COR-L47 (cell line): ENCODE measurements at places on chromosomes 4 and X.

GRCh38 chr4:173288698-173289352, 45.3 kb downstream of the HMGB2 start:
- no peak for DNase-seq

- no peak for DNase-seq
Observed at GRCh38 chrX:38347136-38347535, 5.3 kb upstream of the OTC start.

GRCh38 chr4:35399912-35400311, 844.4 kb downstream of the ARAP2 start:
- no peak for DNase-seq

- no peak for DNase-seq
Observed at GRCh38 chr4:120918788-120919187, 3.7 kb downstream of the PRDM5 start.

DNA sequence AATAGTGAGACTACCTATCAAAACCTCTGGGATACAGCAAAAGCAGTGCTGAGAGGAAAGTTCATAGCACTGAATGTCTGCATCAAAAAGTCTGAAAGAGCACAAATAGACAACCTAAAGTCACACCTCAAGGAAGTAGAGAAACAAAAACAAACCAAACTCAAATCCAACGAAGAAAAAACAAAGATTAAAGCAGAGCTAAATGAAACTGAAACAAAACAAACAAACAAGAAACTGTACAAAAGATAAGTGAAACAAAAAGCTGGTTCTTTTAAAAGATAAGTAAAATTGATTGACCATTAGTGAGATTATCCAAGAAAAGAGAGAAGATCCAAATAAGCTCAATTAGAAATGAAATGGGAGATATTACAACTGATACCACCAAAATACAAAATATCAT, 378.3 kb upstream of the NDST4 start:
- DNase-seq = no peak

DNA sequence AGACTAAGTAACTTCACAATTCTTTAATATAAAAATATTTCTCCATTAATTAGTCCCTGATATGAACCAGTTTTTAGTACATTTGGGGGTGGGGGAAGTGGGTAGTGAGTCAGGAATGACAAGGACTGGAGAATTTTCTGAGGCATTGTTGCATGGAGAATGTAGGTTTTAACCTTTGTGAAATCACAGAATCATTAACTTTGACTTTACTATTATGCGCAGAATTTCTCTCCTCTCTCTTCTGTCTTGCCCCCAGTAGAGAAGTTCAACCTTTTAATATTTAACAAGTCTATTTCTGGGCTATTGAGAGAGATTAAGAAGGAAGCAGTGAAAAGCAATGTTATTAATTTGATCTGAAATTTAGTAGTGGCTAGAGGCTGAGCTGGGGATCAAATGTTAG, 597.0 kb downstream of the PCDH18 start:
- DNase-seq = no peak

GRCh38 chr4:118175506-118175905, 141.2 kb downstream of the NDST3 start:
- DNase-seq = no peak

DNA sequence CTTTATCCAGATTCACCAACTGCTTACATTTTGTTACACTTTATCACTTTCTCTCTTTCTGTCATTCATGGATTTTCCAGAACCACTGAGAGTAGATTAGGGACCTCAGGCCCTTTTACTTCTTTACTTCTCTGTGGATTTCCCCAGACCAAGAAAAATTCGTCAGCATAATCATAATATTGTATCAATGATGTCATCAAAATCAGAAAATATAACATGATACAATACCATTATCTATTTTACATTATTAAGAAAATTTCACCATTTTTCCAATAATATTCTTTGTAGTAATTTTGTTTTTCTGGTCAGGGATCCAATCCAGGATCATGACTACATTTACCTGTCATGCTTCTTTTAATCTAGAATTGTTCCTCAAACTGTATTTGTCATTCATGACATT, 494.2 kb downstream of the IQCM start:
- no peak for DNase-seq
